Substantia nigra (tissue), 51 donors: ENCODE measurements at places on chromosomes 3 and 15.

GRCh38 chr15:26087881-26088280, 224.8 kb upstream of the ATP10A start:
- DNase-seq = no peak

DNA sequence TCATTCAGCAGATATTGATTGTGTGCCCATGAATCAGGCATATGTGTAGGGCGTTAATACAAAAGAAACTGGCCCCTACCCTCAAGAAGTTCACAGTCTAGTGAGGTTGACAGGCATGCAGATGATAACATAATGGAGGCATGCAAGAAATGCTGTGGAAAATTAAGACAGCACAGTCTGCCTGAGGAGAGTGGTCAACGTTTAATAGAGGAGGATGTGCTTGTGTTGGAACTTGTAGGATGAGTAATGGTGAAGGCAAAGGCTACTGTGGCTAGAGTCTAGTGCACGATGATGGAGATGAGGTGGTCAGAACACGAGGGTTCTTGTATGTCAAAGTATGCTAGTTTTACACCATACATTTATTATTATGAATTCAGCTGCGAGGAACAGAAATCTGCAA, 295.7 kb downstream of the SOX2 start:
- no peak for DNase-seq

DNA sequence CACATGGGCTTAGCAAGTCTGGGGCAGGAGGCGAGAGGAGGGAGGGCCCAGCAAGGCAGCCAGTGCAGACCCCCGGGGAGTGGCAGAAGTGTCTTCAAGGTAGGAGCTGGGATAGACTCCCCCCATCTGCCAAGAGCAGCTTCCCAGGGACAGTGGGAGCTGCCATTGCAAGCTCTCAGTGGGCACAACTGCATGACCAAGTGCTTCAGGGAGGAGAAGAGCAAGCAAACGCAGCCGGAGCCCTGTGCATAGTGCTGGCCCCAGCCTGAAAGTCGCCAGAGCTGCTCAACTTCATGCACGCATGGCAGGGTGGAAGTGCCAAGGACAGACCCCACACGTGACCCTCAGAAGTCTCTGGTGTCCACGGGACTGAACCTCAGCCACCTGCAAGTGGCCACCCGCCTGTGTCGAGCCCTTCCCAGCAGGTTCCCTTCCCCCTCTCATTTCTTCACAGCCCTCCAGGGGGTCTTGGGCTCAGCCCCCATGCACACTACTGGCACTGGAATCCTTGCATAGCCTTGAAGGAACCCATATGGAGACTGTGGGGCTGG, 89.4 kb downstream of the PLXNA1 start:
- no peak for DNase-seq

DNA sequence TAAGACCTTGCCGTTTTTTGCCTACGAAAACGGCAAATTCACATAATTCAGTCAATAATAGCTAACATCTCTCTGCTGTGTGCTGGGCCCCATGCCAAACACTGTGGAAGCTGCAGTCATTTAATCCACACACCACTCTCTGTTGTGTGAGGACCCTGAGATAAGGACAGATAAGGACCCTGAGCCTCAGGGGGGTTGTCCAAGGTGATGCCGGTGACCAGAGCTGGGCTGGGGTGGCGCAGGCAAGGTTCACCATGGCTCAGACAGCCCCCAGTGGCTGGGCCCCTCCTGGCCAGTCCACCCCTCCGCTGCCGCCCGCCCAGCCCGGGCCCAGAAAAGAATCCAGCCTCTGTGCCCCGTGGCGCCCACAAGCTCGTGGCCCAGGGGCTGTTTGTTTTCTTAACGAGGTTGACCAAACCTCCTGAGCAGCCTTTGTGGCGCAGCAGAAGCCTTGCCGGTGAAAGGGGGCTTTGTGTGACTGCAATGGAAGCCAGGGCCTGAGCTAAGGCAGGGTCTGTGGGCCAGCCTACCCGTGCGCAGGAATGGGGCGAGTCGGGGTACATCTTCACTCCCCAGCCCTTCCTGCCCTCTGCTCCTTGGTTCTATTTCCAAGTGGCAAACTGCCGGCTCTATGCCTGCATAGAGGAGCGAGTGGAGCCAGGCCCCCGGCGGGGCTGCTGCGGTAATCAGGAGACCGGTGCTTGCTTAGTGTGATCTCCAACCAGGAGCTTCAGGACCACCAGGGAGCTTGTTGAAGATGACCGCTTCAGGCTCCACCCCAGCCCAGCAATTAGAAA, 4.4 kb upstream of the SNX22 start:
- peak; percentile 66 for DNase-seq

- no peak for DNase-seq
Measured at GRCh38 chr3:13066834-13067233, 6.4 kb downstream of the IQSEC1 start.

DNA sequence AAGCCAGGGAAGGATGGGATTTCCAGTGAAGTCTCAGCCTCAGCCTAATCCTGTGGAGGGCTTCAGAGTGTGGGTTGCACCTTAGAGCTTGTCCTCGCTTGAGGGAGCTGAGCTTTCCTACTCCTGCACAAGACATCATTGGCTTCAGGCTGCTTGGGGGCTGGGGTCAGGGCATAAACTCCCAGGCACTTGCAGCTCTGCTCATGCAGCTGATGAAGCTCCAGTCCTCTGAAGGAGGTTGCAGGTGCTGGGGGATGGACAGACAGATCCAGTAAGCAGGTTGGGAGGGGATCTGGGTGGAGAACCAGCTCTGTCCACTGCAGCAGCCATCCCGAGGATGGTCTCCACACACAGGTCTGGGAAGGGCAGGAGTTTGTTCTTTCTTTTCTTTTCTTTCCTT, 19.4 kb upstream of the POLG start:
- no peak for DNase-seq

DNA sequence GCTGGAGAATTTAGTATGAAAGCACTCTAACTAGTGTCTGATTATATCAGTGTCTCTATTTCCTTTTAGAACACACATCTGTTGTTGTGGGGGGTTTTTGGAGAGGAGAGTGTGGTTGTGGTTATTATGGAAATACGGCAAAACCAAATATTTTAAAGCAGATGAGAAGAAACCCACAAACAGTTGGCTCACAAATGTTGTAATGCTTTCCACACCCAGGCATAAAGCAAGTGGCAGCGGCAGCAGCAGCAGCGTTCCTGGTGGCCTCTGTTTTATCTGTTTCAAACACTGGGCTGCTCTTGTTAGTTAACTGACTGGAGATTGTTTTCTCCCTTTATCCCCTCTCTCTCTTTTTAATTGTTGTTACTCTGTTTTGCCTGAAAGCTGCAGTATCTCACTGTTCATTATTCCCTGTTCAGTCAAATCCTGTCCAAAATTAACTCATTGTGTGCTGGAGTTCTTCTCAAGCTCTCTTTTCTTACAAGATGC, 1045.5 kb upstream of the NR2F2 start:
- no peak for DNase-seq
